ENCODE measurements at places on chromosomes 3 and 15. TPM values are rescaled to one million over a fixed set of nuclear protein-coding genes. Genes with fewer than 3 reads are reported as not detected.
A peak's percentile ranks its signal among the peaks of the same experiment; 100 is the strongest.

DNA sequence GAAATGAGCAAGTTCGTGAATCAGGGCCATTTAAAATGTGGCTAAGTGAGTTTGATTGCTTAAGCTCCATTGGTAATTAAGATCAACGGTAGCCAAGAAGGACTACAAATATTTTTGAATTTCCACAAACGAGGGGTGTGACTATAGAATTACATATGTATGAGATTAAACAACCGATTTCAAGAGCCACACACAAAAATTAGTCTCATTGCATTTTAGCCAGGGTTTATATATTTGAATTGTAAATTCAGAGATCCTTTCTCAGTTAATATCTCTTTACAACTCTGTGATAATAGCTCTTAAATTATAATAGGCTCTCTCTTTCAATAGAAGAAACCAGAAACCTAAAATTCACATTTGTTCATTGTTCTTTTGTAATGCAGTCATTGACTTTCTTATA, 325.6 kb upstream of the ICE2 start:
- no peaks in the 10 kb centered on the region for H3K36me3 ChIP-seq
- no peaks in the 10 kb centered on the region for H3K4me1 ChIP-seq
- H3K4me3 ChIP-seq: no peak overlapping the region
- no peaks in the 10 kb centered on the region for H3K27me3 ChIP-seq

DNA sequence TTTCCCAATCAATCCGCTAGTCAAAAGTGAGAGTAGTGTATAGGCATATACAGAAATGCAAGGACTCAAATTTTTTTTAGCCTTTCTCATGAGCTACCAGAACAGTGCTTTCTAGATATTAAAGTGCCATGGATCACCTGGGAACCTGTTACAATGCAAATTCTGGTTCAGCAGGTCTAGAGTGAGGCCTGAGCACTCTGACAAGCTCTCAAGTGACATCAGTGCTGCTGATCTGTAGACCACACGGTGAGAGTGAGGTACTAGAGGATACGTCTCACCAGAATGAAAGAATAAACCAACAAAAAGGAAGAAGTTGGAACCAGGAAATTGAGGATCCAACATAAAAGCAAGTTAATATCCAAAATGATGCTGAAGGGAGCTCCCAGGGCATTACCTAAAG, 16.0 kb upstream of the PLA2G4D start:
- peaks cover 6% of the 10 kb centered on the region for H3K4me1 ChIP-seq
- no peaks in the 10 kb centered on the region for H3K36me3 ChIP-seq
- no peaks in the 10 kb centered on the region for H3K27me3 ChIP-seq
- H3K4me3 ChIP-seq: no peak overlapping the region
- no peak overlapping the region for H3K27ac ChIP-seq

- H3K4me1 ChIP-seq: no peaks in the 10 kb centered on the region
- H3K27ac ChIP-seq: no peak overlapping the region
- H3K27me3 ChIP-seq: no peaks in the 10 kb centered on the region
- H3K4me3 ChIP-seq: no peak overlapping the region
Measured at GRCh38 chr15:89452330-89452836, 44.0 kb downstream of the RHCG start.

DNA sequence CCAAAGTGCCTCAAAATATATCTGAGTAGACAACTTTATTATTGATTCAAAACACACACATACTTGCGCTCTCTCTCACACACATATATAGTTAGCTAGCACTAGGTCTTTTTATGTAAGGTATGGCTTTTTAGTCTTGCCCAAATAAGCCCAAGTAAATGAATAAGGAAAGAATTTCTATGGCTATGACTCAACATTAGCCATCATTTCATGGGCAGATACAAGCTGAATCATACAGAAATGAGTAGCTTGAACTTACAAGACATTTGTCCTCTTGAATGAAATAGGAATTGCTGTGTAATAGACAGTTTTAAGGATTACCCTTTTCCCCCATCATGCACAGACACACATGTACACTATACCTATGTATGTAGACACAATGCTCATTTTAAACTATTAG, 4.9 kb downstream of the CADPS start:
- H3K4me3 ChIP-seq: no peak overlapping the region
- H3K27me3 ChIP-seq: peaks cover 20% of the 10 kb centered on the region
- no peaks in the 10 kb centered on the region for H3K36me3 ChIP-seq
- H3K27ac ChIP-seq: no peak overlapping the region

GRCh38 chr15:67189326-67190051, 65.0 kb downstream of the AAGAB start:
- peak overlapping the region; percentile 8 for H3K27ac ChIP-seq
- DNase-seq: no peak
- no peaks in the 10 kb centered on the region for H3K27me3 ChIP-seq
- H3K36me3 ChIP-seq: peaks cover 92% of the 10 kb centered on the region
- H3K4me3 ChIP-seq: no peak overlapping the region

GRCh38 chr3:151262871-151263525, 15.3 kb downstream of the P2RY14 start:
- no peaks in the 10 kb centered on the region for H3K36me3 ChIP-seq
- no peak overlapping the region for H3K4me3 ChIP-seq
- DNase-seq: no peak
- peaks cover 70% of the 10 kb centered on the region for H3K4me1 ChIP-seq
- no peak overlapping the region for H3K27ac ChIP-seq

DNA sequence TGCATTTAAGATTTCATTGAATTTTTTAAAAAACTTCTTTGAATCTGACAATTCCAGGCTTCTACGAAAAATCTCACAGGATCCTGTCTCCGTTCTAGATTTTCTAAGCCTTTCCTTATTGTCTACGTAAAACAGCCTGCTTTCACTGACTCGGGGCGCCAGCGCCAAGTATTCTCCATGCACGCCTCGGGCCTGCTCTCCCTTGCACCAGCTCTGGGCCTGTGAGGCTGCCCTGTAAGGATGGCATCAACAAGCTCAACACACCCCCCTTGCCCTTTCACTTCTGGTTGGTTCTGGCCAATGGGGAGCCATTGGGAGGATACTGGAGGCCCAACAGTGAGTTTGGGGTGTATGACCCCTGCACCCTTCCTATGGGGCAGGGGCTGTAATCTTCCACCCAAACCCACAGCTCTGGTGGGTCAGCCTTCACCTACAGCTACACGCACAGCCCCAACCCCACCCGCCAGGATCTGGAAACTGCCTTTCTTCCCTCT, 47.8 kb downstream of the SLC41A3 start:
- no peak for DNase-seq
- H3K4me3 ChIP-seq: no peak overlapping the region
- H3K27me3 ChIP-seq: no peaks in the 10 kb centered on the region
- H3K4me1 ChIP-seq: no peaks in the 10 kb centered on the region

DNA sequence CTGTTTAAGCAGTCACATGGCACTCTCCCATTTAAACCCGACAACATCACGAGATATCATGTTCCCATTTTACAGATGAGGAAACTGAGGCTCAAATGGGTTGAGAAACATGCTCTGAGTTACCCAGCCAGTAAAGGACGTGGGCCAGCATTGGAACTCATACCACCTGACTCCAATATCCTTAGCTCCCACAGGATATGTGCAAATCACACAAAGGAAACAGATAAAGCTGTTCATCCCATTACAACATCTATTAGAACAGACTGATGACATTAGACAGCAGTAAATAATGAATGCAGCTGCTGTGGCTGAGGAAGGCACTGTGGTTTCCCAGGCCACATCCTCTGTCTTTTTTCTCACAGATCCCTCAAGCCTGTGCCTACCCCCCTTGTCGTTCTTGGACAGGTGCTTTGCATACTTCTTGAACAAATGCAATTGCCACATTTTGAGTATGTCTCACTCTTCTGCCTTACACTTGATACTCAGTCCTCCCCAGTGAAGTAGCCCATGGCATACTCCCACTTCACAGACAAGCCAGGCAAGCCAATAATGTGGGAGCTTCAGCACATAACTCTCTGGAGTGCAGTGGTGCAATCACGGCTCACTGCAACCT, 17.7 kb downstream of the FRMD4B start:
- H3K27ac ChIP-seq: no peak overlapping the region
- H3K36me3 ChIP-seq: no peaks in the 10 kb centered on the region
- no peaks in the 10 kb centered on the region for H3K4me1 ChIP-seq
- no peak overlapping the region for H3K4me3 ChIP-seq

- no peak for DNase-seq
- no peaks in the 10 kb centered on the region for H3K4me1 ChIP-seq
- H3K27me3 ChIP-seq: no peaks in the 10 kb centered on the region
- no peak overlapping the region for H3K27ac ChIP-seq
Measured at GRCh38 chr15:77038312-77039216, 32.3 kb downstream of the TSPAN3 start.

GRCh38 chr3:123688241-123688747, 103.4 kb upstream of the HACD2 start:
- H3K4me3 ChIP-seq: no peak overlapping the region
- H3K27ac ChIP-seq: peak overlapping the region; percentile 40
- H3K27me3 ChIP-seq: no peaks in the 10 kb centered on the region
- DNase-seq: peak; percentile 70

DNA sequence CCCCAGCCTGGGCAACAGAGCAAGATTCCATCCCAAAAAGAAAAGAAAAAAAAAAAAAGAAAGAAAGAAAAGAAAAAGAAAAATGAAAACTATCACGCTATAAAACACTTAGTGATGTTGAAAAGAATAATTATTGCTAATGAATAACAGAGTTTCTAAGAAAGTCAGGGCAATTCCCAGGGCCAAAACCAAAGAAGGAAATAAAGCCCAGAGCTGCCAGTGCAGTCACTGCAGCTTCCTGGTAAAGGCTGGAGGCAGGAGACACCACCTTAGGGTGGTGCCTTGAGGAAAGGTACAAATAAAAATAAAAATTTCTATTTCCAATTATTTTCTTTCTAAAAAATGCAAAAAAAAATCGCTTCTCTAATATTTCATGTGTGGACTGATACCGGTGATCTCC, 19.7 kb upstream of the UACA start:
- no peak for DNase-seq
- no peak overlapping the region for H3K4me3 ChIP-seq
- H3K4me1 ChIP-seq: peaks cover 34% of the 10 kb centered on the region
- no peaks in the 10 kb centered on the region for H3K36me3 ChIP-seq
- H3K27me3 ChIP-seq: no peaks in the 10 kb centered on the region

- no peak overlapping the region for H3K27ac ChIP-seq
- H3K4me1 ChIP-seq: no peaks in the 10 kb centered on the region
- H3K27me3 ChIP-seq: no peaks in the 10 kb centered on the region
- DNase-seq: no peak
Measured at GRCh38 chr3:2938711-2939110, 171.5 kb downstream of the IL5RA start.

- peaks cover 32% of the 10 kb centered on the region for H3K4me1 ChIP-seq
- H3K36me3 ChIP-seq: no peaks in the 10 kb centered on the region
- no peak for DNase-seq
- peak overlapping the region; percentile 90 for H3K4me3 ChIP-seq
Measured at GRCh38 chr15:80694611-80695098, 455 bp upstream of the ABHD17C start.

GRCh38 chr15:91279486-91279885, 179.4 kb downstream of the SV2B start:
- no peaks in the 10 kb centered on the region for H3K4me1 ChIP-seq
- DNase-seq: no peak
- H3K27ac ChIP-seq: no peak overlapping the region
- no peaks in the 10 kb centered on the region for H3K36me3 ChIP-seq
- H3K27me3 ChIP-seq: 0 out of 2 replicates have a peak, but pooled peaks cover 2% of the 10 kb centered on the region

GRCh38 chr3:13261892-13262291, 158.2 kb downstream of the NUP210 start:
- no peaks in the 10 kb centered on the region for H3K27me3 ChIP-seq
- H3K4me1 ChIP-seq: no peaks in the 10 kb centered on the region
- DNase-seq: no peak
- no peaks in the 10 kb centered on the region for H3K36me3 ChIP-seq
- no peak overlapping the region for H3K27ac ChIP-seq

DNA sequence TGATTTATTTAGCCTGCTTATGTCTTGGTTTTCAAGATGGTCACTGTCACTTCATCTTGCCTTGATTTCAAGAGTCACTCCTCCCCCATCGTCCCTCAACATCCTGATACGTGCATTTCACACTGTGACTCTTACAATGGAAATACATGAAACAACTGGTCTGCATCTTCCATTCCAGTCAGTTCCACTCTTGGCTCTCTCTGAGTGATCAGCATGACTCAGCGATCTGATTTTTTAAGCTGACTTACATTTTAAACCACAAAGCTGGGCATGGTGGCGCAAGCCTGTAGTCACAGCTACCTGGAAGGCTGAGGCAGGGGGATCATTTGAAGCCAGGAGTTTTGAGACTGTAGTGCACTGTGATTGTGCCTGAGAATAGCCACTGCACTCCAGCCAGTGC, 271.2 kb upstream of the ROPN1 start:
- H3K4me3 ChIP-seq: no peak overlapping the region
- peaks cover 42% of the 10 kb centered on the region for H3K4me1 ChIP-seq
- H3K27ac ChIP-seq: peak overlapping the region; percentile 64

- H3K4me1 ChIP-seq: peaks cover 20% of the 10 kb centered on the region
- peaks cover 47% of the 10 kb centered on the region for H3K36me3 ChIP-seq
- H3K4me3 ChIP-seq: no peak overlapping the region
- peak overlapping the region; percentile 79 for H3K27ac ChIP-seq
- DNase-seq: peak; percentile 93
- no peaks in the 10 kb centered on the region for H3K27me3 ChIP-seq
Measured at GRCh38 chr3:127002195-127003174, 19.6 kb downstream of the PLXNA1 start.

DNA sequence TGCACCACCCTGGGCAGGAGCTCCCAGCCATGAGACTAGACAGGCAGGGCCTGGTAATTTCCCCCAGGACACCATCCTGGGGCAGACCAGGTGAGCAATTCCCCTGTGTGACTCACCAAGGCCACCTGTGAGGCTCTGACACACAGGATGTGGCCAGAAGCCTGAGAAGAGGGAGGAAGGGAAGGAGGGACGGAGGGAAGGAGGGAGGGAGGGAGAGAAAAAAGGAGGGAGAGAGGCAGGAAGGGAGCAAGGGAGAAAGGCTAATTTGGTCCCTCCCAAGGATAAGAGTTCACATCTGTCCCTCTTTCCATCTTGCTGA, 25.9 kb downstream of the WNT7A start:
- no peak overlapping the region for H3K4me3 ChIP-seq
- peaks cover 16% of the 10 kb centered on the region for H3K27me3 ChIP-seq
- no peak for DNase-seq
- no peak overlapping the region for H3K27ac ChIP-seq
- H3K4me1 ChIP-seq: no peaks in the 10 kb centered on the region

CD200R1 gene
- total RNA-seq: not detected

SH3GL3 gene
- 0.60 TPM for total RNA-seq

BDH1 gene
- 7.9 TPM for total RNA-seq

AHSG gene
- total RNA-seq: not detected

IL17RC gene
- 19.5 TPM for total RNA-seq

PGBD4 gene
- 1.5 TPM for total RNA-seq

C3orf49 gene
- total RNA-seq: not detected

OSTN gene
- not detected for total RNA-seq

IQCF6 gene
- not detected for total RNA-seq

DPPA2 gene
- not detected for total RNA-seq
